ENCODE measurements at places on chromosomes 12 and 14. TPM values are rescaled to one million over a fixed set of nuclear protein-coding genes. Genes with fewer than 3 reads are reported as not detected.

The LTBP2 gene
- 0.04 TPM for total RNA-seq

The OR4E2 gene
- total RNA-seq, result not detected

The SLC39A2 gene
- total RNA-seq, result not detected

The ZFHX2 gene
- 1.0 TPM for total RNA-seq

Data from activated CD8-positive, alpha-beta T cell treated with anti-CD3 and anti-CD28 coated beads for 36 hours (primary cell).